ENCODE measurements at places on chromosomes 2 and 18. TPM values are rescaled to one million over a fixed set of nuclear protein-coding genes. Genes with fewer than 3 reads are reported as not detected.

Gene FANCL
- total RNA-seq, result 23.7 TPM

Gene FOXI3
- not detected for total RNA-seq

- no peak for DNase-seq
Measured at GRCh38 chr2:12057436-12058166, 311.2 kb downstream of the LPIN1 start.

- no peak for DNase-seq
Measured at GRCh38 chr18:9974279-9974915, 60.6 kb downstream of the VAPA start.

DNA sequence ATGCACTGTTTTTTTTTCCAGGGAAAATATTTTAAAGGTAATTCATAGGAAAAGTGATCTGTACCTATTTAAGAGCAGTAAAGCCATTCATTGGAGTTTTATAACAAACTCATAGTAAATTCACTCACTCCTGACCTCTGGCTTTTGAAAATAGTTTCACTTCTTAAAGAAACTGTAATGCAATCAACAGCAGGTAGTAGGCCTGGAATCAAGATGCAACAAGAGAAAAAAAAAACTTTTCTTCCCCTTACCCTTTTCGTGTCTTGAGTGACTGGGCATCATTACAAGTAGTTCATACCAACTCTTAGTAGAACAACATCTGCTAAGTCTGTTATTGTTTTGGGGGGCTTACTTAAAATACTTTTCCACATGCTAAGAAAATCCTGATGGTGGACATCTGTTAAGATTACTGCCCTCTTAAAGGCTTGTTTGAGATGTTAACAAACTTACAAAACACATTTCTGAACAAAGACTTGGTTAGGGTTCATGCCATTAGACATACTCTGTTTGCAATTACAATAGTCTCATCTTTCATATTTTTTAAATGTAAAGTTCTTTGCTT lies 164.1 kb upstream of the FOSL2 start:
- no peak for DNase-seq

Gene TANC1
- total RNA-seq, result 39.7 TPM

Data from prostate gland (tissue), 2 donors.